ENCODE measurements at places on chromosomes 16 and 17. TPM values are rescaled to one million over a fixed set of nuclear protein-coding genes. Genes with fewer than 3 reads are reported as not detected.

DNA sequence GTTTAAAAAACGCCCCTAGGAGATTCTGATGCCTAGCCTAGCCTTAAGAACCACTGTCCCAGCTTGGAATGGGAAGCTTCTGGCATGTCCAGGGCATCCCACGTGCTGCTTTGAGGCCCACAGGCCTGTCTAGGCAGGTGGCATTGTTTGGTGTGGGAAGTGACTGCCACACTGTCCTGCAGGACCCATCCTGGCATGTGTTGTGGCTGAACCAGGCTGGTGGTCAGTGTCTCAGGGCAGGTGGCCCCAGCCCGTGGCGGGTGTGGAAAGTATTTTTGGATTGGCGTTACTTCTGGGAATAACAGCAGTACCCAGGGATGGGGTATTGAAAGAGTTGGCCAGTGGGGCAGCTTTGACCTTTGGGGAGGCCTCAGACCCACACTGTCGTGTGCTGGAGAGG is 27.9 kb downstream of the PGS1 start:
- no peak overlapping the region for H3K27ac ChIP-seq
- no peaks in the 10 kb centered on the region for H3K27me3 ChIP-seq
- DNase-seq, result no peak
- H3K4me1 ChIP-seq, result no peaks in the 10 kb centered on the region
- H3K36me3 ChIP-seq, result peaks cover 40% of the 10 kb centered on the region
- H3K4me3 ChIP-seq, result no peak overlapping the region

- H3K36me3 ChIP-seq, result no peaks in the 10 kb centered on the region
- peaks cover 59% of the 10 kb centered on the region for H3K27me3 ChIP-seq
Observed at GRCh38 chr17:48517478-48517877, 13.3 kb downstream of the HOXB1 start.

GRCh38 chr16:57509231-57509923 is 23.1 kb upstream of the DOK4 start:
- H3K27ac ChIP-seq, result no peak overlapping the region
- no peak for DNase-seq
- no peaks in the 10 kb centered on the region for H3K4me1 ChIP-seq
- H3K4me3 ChIP-seq, result no peak overlapping the region

DNA sequence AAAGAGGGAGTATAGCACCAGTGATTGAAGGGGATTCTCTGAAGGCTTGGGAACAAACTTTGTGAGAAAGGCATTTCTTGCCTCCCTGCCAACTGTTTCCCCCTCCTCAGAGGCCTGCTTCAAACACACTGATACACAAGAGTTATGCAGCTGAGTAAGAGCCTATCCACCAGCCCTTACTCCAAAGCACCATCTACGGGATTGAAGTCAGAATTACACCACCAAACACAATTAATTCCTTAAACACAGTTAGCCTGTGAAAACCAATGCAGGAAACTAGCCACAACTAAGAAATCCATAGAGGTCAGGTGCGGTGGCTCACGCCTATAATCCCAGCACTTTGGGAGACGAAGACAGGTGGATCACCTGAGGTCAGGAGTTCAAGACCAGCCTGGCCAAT is 138.3 kb downstream of the SHCBP1 start:
- no peak for DNase-seq
- no peak overlapping the region for H3K27ac ChIP-seq
- H3K36me3 ChIP-seq, result no peaks in the 10 kb centered on the region
- no peak overlapping the region for H3K4me3 ChIP-seq
- no peaks in the 10 kb centered on the region for H3K27me3 ChIP-seq
- no peaks in the 10 kb centered on the region for H3K4me1 ChIP-seq

GRCh38 chr16:2195322-2196161 is 863 bp downstream of the CASKIN1 start:
- H3K27me3 ChIP-seq, result peaks cover 28% of the 10 kb centered on the region
- no peaks in the 10 kb centered on the region for H3K4me1 ChIP-seq
- no peak overlapping the region for H3K4me3 ChIP-seq
- H3K36me3 ChIP-seq, result no peaks in the 10 kb centered on the region
- DNase-seq, result no peak

DNA sequence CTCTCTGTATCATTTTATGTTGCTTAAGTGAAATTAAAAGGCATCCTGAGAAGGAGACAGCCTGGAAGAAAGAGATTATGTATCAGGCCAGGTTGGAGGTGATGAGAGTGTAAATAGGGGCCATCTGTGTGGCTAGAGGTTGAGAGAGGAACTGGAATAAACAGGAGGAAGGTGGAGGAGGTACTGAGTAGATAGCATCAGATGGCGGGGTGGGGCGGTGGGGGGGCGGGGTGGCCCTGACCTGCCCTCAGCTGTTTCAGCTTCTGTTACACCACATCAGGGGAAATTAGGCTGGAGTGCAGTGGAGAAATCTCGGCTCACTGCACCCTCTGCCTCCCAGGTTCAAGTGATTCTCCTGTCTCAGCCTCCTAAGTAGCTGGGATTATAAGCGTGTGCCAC is 6.9 kb upstream of the KCNG4 start:
- DNase-seq, result no peak
- H3K4me3 ChIP-seq, result no peak overlapping the region
- H3K4me1 ChIP-seq, result no peaks in the 10 kb centered on the region
- no peaks in the 10 kb centered on the region for H3K36me3 ChIP-seq
- H3K27ac ChIP-seq, result no peak overlapping the region

- H3K4me3 ChIP-seq, result no peak overlapping the region
- no peaks in the 10 kb centered on the region for H3K27me3 ChIP-seq
- no peak for DNase-seq
- H3K27ac ChIP-seq, result no peak overlapping the region
Observed at GRCh38 chr17:64778240-64779097, 116.4 kb upstream of the SMURF2 start.

- no peak overlapping the region for H3K27ac ChIP-seq
- no peak for DNase-seq
- H3K4me3 ChIP-seq, result no peak overlapping the region
- no peaks in the 10 kb centered on the region for H3K4me1 ChIP-seq
- H3K36me3 ChIP-seq, result no peaks in the 10 kb centered on the region
- no peaks in the 10 kb centered on the region for H3K27me3 ChIP-seq
Observed at GRCh38 chr16:66346221-66346620, 20.3 kb upstream of the CDH5 start.

GRCh38 chr17:47851764-47852112 is 775 bp upstream of the SP6 start:
- no peak for DNase-seq
- H3K36me3 ChIP-seq, result no peaks in the 10 kb centered on the region
- no peak overlapping the region for H3K4me3 ChIP-seq
- peaks cover 22% of the 10 kb centered on the region for H3K4me1 ChIP-seq
- no peak overlapping the region for H3K27ac ChIP-seq
- H3K27me3 ChIP-seq, result peaks cover 11% of the 10 kb centered on the region

GRCh38 chr16:88977812-88978607 is 1.0 kb upstream of the CBFA2T3 start:
- DNase-seq, result no peak
- H3K4me1 ChIP-seq, result peaks cover 4% of the 10 kb centered on the region
- no peak overlapping the region for H3K4me3 ChIP-seq
- H3K27ac ChIP-seq, result no peak overlapping the region
- no peaks in the 10 kb centered on the region for H3K36me3 ChIP-seq

DNA sequence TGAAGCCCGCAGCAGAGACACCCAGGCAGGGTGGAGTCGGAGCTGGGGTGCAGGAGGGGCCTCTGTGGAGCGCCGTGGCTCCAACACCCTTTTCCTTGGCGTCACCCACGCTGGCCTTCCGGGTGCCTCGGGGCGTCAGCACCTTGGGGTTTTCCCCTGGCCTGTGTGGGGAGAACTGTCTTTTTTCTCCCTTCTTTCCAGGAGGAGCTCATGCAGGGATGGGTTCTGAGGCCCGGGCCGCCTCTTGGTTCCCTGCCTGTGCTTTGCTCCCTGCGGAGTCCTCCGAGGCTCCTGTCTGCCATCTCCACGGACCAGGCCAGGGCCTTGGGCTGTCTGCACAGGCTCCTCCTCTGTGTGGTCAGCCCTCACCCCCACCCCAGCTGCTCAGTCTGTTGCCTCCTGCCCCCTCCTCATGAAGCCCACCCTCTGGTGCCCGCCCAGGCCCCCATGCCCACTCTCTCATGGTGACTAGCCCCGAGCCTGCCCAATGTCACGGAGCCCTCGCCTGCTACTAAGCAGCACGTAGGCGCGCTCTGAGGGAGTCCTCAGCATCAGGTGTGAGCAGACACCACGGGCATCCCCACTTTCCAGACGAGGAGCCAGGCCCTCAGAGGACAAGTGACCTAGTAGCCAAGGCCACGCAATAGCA is 5.0 kb downstream of the KATNB1 start:
- no peaks in the 10 kb centered on the region for H3K27me3 ChIP-seq
- DNase-seq, result no peak
- no peak overlapping the region for H3K27ac ChIP-seq

DNA sequence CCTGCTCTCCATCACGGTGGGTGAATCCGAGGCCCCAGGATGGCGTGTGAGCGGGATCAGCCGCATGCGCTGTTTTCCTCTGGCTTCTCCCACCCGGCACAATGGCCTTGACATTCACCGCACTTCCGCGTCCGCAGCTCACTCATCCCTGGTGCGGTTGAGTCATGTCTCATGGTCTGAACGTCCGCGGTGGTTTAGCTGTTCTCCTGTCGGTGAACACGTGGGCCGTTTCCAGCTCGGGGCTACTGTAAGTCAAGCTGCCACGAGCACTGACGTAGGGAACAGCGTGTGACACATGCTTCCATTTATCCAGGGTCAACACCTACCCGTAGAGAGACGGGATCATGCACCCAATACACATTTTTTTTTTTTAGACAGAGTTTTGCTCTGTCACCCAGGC is 15.3 kb upstream of the CACNA1H start:
- no peak for DNase-seq
- H3K27ac ChIP-seq, result no peak overlapping the region
- H3K4me1 ChIP-seq, result no peaks in the 10 kb centered on the region
- no peak overlapping the region for H3K4me3 ChIP-seq
- no peaks in the 10 kb centered on the region for H3K36me3 ChIP-seq
- no peaks in the 10 kb centered on the region for H3K27me3 ChIP-seq

- H3K4me3 ChIP-seq, result no peak overlapping the region
Observed at GRCh38 chr17:70654706-70655105, 485.4 kb downstream of the KCNJ2 start.

DNA sequence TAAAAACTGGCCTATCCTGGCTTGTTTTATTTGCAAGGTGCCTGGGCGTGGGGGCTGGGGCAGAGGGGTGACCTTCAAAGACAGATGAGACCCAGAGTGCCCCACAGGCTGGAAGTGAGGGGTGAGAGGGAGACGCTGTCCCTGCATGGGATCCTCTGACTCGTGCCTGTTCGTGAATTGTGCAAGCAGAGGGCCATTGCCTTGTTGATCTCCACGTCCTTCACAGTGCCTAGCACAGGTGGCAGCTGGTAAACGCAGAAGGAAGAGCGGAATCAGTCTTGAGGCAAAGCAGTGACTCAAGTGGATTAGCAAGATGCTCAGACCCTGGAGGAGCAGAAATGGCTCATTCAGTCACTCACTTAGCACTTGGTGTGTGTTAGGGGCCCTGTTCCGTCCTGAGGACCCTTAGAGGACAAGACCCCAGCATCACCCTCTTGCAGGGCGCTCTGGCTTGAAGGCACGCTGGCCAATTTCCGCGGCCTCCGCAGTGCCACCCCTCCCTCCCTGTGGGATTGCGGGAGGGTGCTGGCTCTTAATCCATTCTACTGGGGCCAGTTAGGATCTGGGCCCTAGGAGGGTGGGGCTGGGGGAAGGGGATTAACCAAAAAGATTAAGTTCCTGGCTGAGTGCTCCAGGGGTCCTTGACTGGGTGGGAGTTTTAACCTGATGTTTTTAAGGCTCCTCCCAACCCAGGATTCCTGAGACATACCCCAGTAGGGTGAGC is 151.2 kb downstream of the CCDC182 start:
- H3K27ac ChIP-seq, result no peak overlapping the region
- H3K4me1 ChIP-seq, result no peaks in the 10 kb centered on the region
- H3K36me3 ChIP-seq, result no peaks in the 10 kb centered on the region

- H3K27me3 ChIP-seq, result peaks cover 5% of the 10 kb centered on the region
- H3K36me3 ChIP-seq, result peaks cover 2% of the 10 kb centered on the region
- no peak overlapping the region for H3K4me3 ChIP-seq
- peaks cover 8% of the 10 kb centered on the region for H3K4me1 ChIP-seq
- H3K27ac ChIP-seq, result no peak overlapping the region
Observed at GRCh38 chr16:88633684-88634140, 4.7 kb upstream of the IL17C start.

GRCh38 chr16:2238838-2239675 is 2.8 kb downstream of the DNASE1L2 start:
- H3K4me3 ChIP-seq, result no peak overlapping the region
- peaks cover 10% of the 10 kb centered on the region for H3K4me1 ChIP-seq
- peaks cover 8% of the 10 kb centered on the region for H3K36me3 ChIP-seq
- peaks cover 5% of the 10 kb centered on the region for H3K27me3 ChIP-seq

DNA sequence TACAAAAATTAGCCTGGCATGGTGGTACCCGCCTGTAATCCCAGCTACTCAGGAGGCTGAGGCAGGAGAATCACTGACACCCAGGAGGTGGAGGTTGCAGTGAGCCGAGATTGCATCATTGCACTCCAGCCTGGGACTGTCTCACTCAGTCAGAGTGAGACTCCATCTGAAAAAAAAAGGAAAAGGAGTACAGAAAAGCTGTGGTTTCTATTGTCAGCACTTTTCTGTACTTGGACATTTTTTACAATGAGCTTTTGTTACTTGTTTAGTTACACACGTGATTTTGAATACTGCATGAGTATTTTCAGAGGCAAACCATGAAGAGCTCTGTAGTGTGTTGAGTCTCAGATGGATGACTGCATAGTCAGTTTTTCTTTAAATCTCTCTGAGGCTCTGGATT is 26.3 kb downstream of the ZC3H18 start:
- peaks cover 5% of the 10 kb centered on the region for H3K4me1 ChIP-seq
- H3K27ac ChIP-seq, result no peak overlapping the region
- H3K36me3 ChIP-seq, result peaks cover 4% of the 10 kb centered on the region
- no peak overlapping the region for H3K4me3 ChIP-seq

GRCh38 chr17:45584092-45585036 is 93.8 kb upstream of the PLEKHM1 start:
- H3K27ac ChIP-seq, result peak overlapping the region; percentile 39
- H3K4me3 ChIP-seq, result peak overlapping the region; percentile 25
- H3K4me1 ChIP-seq, result peaks cover 12% of the 10 kb centered on the region
- DNase-seq, result peak; percentile 60

PRSS33 gene
- not detected for total RNA-seq

TBC1D28 gene
- total RNA-seq, result not detected

NHLRC4 gene
- 0.30 TPM for total RNA-seq

CDC6 gene
- 55.2 TPM for total RNA-seq

STH gene
- not detected for total RNA-seq

CCDC137 gene
- 32.2 TPM for total RNA-seq

LCMT1 gene
- 36.2 TPM for total RNA-seq

CHST6 gene
- 0.60 TPM for total RNA-seq

WSCD1 gene
- 45.7 TPM for total RNA-seq
